Left kidney (tissue), 8 donors: ENCODE measurements at places on chromosomes 3 and 15. TPM values are rescaled to one million over a fixed set of nuclear protein-coding genes. Genes with fewer than 3 reads are reported as not detected.

DNA sequence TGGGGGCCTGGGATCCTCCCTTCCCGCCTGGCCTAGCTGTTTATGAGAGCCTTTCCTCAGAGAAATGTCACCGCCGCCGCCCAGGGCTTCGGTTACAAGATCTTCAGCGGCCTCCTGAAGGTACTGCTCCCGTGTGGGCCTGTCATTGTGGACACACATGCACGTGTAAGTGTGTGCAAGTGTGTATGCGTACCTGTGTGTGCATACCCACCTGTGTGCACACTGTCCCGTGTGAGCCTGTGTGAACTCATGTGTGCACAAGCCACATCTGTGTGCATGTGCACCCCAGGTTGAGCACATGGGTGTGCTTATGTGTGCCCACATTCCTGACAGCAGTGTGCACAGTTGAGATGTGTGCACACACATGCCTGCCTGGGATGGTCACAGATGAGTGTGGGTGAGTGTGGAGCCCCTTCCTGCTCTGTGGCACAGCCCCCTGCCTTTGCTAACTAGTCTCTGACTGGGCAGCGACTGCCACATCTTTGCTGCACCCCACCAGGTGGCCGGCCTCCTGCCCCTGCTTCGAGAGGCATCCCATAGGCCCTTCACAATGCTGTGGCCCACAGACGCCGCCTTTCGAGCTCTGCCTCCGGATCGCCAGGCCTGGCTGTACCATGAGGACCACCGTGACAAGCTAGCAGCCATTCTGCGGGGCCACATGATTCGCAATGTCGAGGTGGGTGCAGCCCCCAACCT lies 14.1 kb downstream of the NT5DC2 start:
- no peak for DNase-seq

GRCh38 chr3:22858486-22858885 lies 344.6 kb upstream of the UBE2E2 start:
- DNase-seq = no peak

- no peak for DNase-seq
Observed at GRCh38 chr15:98649472-98650416, 1.4 kb downstream of the IGF1R start.

DNA sequence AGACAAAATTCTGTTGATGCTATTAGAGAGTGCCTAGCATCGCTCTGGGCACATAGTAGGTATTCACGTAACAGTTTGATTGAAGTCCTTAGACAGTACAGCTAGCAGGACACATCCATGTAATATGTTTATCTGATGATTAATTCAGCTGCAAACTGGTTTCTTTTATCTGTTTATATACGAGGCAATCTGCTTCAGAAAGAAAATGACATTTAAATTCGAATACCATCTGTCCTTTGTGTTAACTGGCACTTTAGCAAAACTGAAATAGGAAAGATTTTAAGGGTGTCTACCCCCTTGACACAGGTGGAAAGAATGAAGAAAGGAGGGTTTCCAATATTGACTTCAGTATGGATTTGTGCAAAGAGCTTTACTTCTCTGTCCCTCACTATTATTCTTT lies 192.5 kb downstream of the MFSD1 start:
- DNase-seq = no peak

GRCh38 chr3:38579551-38580449 lies 69.7 kb downstream of the SCN5A start:
- DNase-seq = peak; percentile 1

DNA sequence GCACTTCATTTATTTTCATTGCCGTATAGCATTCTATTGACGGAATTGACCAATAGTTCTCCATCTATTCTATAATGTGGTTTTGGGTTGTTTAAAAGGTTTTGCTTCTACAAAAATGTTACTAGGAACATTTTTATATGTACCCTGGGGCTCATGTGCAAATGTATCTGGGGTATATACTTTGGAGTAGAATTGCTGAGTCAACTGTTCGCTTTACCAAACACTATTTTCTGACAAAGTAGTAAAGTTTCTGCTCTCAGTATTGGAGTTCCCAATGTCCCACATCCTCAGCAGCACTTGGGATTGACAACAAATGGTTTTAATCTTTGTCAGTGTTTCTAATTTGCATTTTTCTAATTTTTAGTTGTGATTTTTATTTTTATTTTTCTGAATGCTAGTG lies 602.6 kb downstream of the MCTP2 start:
- DNase-seq = no peak

- no peak for DNase-seq
Observed at GRCh38 chr3:106261396-106261795, 392.6 kb upstream of the CBLB start.

DNA sequence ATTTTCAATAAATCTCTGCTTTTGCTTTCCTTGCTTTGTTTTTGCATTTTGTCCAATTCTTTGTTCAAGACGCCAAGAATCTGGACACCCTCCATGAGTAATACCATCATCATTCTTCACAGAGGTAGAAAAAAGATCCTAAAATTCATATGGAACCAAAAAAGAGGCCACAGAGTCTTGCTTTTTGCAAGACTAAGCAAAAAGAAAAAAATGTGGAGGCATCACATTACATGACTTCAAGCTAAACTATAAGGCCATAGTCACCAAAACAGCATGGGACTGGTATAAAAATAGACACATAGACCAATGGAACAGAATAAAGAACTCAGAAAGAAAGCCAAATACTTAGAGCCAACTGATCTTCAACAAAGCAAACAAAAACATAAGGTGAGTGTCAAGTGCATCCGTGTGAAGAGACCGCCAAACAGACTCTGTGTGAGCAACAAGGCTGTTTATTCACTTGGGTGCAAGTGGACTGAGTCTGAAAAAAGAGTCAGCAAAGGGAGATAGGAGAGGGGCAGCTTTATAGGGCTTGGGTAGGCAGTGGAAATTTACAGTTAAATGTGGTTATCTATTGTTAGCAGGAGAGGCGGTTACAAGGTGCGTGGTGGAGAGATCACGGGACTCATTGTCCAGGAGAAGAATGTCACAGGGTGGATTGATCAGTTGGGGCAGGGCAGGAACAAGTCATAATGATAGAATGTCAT lies 10.9 kb downstream of the STRIT1 start:
- DNase-seq = no peak

- DNase-seq = no peak
Observed at GRCh38 chr15:29819979-29820378, 2.3 kb downstream of the TJP1 start.

GRCh38 chr3:81723732-81724313 lies 37.6 kb downstream of the GBE1 start:
- DNase-seq = no peak

DNA sequence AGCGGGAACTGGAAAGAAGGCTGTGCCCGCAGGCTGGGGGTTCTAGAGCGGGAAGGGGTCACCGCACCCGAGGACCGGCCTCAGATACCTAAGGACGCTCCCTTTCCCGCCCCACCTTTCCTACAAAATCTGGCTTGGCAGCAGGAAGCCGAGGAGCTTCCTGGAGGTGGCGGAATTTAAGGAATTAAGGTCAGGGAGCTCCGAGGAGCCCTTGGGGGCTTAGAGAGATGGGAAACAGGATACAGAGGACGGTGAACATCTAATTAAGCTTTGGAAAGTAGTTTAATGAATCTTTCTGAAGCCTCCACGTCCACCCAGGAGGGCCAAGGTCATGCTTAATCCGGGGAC lies 507 bp upstream of the AP3B2 start:
- DNase-seq = no peak

DNA sequence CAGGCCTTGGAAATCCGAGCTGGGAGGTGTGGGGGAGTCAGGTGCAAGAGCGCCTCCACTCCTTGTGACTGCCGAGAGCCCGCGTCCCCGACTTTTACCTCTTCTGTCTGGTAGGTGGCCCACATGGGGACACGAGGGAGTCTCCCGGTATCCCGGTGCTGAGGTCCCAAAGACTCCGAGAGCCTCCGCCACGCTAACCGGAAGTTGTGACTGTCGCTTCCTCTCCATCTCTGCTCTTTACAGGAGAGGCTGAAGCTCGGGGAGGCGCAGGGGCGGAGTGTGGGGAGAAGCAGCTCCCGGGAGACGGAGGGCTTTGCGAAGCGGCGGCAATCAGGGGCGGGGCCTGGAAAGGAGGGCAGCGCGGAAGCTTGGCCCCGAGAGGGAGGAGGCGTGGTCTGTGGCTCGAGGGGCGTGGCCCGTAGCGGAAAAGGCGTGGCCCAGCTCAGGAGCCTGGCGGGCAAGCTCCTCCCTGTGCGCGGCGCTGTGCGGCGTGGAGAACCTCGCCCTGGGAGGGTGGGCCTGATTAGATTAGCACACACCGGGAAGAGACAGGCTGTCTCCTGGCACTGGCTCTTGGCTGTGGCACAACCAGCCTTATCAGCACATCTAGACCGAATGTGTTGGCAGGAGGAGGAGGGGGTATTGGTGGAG lies 143.9 kb downstream of the GABRB3 start:
- peak; percentile 29 for DNase-seq

- no peak for DNase-seq
Observed at GRCh38 chr15:70539912-70540530, 223.3 kb downstream of the UACA start.

DNA sequence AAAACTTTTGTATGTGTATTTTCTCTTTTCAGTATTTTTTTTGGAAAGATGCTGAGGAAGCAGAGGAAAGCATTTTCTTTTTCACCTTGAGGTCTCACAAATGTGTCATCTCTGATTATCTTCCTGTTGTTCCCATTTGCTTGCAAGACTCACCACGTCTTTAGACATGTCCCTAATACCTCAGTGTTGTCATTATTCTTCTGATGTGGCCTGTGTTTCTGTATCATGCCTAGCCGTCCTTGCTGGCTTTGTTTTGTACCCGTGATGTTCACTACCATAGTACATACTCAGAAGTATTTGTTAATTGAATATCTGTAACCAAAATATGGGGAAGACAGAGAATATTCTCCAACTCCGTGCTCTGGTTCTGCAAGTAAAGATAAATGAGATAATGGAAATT lies 5.0 kb upstream of the P2RY14 start:
- no peak for DNase-seq

GRCh38 chr3:14151471-14152083 lies 26.7 kb downstream of the TMEM43 start:
- DNase-seq = no peak

- DNase-seq = no peak
Observed at GRCh38 chr3:113063126-113063894, 72.5 kb downstream of the GTPBP8 start.

GRCh38 chr15:70633103-70633831 lies 130.1 kb downstream of the UACA start:
- DNase-seq = no peak

GRCh38 chr3:106341586-106342162 lies 472.9 kb upstream of the CBLB start:
- DNase-seq = no peak

- no peak for DNase-seq
Observed at GRCh38 chr3:57918123-57918837, 89.9 kb upstream of the FLNB start.

DNA sequence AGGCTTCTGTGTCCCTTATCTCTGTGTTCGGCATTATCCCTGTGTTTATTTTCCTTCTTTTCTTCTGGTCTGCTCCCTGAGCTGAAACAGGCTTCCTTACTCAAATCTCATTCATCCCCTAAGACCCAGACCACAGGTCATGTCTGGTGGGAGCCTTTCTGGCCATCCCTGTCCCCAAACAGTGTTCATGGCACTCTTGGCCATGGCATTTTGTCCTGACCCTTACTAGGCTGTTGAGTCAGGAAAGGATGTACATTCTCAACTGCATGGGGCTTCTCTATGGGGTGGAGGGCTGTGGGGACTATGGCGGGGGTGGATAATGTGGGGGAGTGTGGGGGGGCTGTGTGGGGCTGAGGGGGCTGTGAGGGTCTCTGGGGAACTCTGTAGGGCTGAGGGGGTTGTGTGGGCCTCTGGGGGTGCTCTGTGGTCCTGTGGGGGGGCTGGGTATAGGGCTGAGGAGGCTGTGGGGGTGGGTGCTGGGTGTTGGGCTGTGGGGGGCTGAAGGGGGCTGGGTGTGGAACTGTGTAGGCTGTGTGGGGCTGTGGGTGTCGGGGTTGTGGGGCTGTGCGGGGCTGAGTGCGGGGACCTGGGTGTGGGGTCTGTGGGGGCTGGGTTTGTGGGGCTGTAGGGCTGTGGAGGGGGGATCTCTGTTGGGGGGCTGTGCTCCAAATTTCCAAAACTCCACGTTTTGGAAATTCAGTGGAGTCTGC lies 64.3 kb downstream of the KLF13 start:
- no peak for DNase-seq

- peak; percentile 60 for DNase-seq
Observed at GRCh38 chr3:33717616-33717865, 513 bp downstream of the CLASP2 start.

GRCh38 chr15:68425428-68426060 lies 6.4 kb downstream of the ITGA11 start:
- no peak for DNase-seq

The TGM4 gene
- polyA plus RNA-seq = 0.18 TPM

The TMEM212 gene
- 0.32 TPM for polyA plus RNA-seq

The ZBTB11 gene
- polyA plus RNA-seq = 25.8 TPM

The LRRC3B gene
- polyA plus RNA-seq = 1.8 TPM

The RLBP1 gene
- polyA plus RNA-seq = not detected

The UQCRC1 gene
- 269 TPM for polyA plus RNA-seq

The GCNT3 gene
- polyA plus RNA-seq = 0.57 TPM

The PLSCR1 gene
- 98.5 TPM for polyA plus RNA-seq

The CORO2B gene
- polyA plus RNA-seq = 23.0 TPM

The LMAN1L gene
- not detected for polyA plus RNA-seq

The DUOX1 gene
- 7.8 TPM for polyA plus RNA-seq

The LTK gene
- 1.7 TPM for polyA plus RNA-seq
